ENCODE measurements at places on chromosomes 5 and 9. TPM values are rescaled to one million over a fixed set of nuclear protein-coding genes. Genes with fewer than 3 reads are reported as not detected.

IFNA2 gene
- not detected for total RNA-seq

DNA sequence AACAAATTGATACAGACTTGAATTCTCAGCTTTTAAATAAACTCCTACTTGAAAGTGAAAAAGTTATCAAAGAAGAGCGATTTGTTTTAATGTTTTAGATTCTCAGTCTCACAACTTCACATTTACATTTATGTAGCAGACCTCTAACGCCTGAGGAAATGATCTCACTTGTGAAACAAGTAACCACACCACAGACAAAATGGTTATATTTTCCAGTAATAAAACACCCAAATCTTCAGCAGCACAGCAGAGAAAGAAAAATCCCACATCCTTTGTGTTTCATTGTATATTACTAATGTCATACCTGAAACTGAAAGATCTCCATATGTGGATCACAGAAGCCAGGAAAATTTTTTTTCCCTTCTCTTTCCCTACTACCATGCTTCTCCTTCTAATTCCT is 29.8 kb upstream of the GZMA start:
- DNase-seq = no peak

SLC45A2 gene
- not detected for total RNA-seq

GRCh38 chr5:159510282-159510681 is 180.0 kb upstream of the IL12B start:
- no peak for DNase-seq

- no peak for DNase-seq
Observed at GRCh38 chr5:116380621-116381020, 194.0 kb downstream of the SEMA6A start.

GRCh38 chr5:13359344-13359743 is 585.1 kb downstream of the DNAH5 start:
- DNase-seq = no peak

GRCh38 chr5:38835887-38836286 is 9.9 kb upstream of the OSMR start:
- DNase-seq = no peak

- no peak for DNase-seq
Observed at GRCh38 chr5:28967848-28968247, 1929.5 kb upstream of the CDH9 start.
